ENCODE measurements at places on chromosomes 7 and 10. TPM values are rescaled to one million over a fixed set of nuclear protein-coding genes. Genes with fewer than 3 reads are reported as not detected.

Gene IDI1
- total RNA-seq, result 43.7 TPM

Gene GAD2
- total RNA-seq, result not detected

Gene FAM25A
- not detected for total RNA-seq

Gene NUTM2A
- total RNA-seq, result 0.76 TPM

Gene NEBL
- 3.3 TPM for total RNA-seq

Gene TAX1BP1
- total RNA-seq, result 25.0 TPM

Gene HOXA10
- 54.5 TPM for total RNA-seq

Gene RAMP3
- not detected for total RNA-seq

Gene NRBF2
- total RNA-seq, result 12.7 TPM

Gene ICA1
- total RNA-seq, result 3.3 TPM

Gene TEX36
- total RNA-seq, result not detected

Gene IL6
- total RNA-seq, result 1.8 TPM

Gene GIMAP4
- not detected for total RNA-seq

Gene VKORC1L1
- 14.2 TPM for total RNA-seq

Gene ARHGAP21
- 33.1 TPM for total RNA-seq

Gene VIPR2
- not detected for total RNA-seq

Gene AFAP1L2
- 14.5 TPM for total RNA-seq
